Suppressor macrophage (primary cell): ENCODE measurements at places on chromosomes 6 and 20.

DNA sequence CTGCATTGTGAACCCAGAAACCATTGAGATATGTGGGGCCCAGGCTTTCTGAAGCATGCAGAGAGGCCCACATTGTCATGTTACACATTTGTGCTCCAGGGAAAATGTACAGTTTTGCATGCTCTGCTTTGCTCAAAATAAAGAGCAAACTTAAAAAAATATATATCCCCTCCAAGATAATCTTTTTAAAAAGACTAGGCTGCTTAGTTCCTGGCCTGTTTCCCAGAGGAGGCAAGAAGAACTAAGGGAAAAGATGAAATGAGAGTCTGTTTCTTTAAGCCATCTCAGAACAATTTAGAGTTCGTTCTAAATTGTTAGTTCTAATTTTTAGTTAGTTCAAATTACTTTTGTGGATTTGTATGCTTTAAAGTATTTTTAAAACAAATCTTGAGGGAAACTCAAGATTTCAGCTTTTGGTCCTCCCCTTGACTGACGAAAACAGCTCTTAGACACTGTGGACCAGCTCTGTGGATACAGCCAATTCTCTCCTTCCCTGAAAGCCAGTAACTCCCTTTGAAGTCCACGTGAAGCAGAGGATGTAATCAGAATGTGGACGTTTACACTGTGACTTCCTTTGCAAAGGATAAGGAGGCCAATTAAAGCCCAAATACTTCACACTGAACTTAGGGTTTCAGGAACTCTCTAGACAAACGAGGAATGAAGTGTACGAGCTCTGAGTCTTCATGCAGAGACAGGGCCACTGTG lies 84.7 kb downstream of the CD164 start:
- DNase-seq = no peak

DNA sequence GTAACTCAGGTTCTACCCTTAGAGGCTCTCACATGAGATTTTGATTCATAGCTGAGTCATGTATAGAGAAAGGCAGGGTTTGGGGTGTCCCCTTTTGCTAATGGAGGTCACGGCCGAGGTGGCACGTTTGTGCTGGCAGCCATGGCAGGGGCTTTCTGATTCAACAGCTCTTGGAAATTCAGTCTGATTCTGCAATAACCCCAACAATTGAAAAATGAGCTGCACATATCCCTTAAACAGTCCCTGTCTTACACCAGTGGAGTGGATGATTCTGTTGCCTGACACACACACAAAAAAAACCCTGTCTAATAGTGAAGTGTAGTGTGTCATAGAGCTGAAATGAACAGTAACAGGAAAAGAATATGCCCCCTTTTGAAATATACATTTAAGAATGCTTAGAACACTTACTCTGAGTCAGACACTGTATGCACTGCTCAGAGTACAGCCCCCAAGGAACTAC lies 40.4 kb upstream of the ARG1 start:
- DNase-seq = no peak

- no peak for DNase-seq
Measured at GRCh38 chr20:46430921-46431712, 24.7 kb upstream of the ELMO2 start.

DNA sequence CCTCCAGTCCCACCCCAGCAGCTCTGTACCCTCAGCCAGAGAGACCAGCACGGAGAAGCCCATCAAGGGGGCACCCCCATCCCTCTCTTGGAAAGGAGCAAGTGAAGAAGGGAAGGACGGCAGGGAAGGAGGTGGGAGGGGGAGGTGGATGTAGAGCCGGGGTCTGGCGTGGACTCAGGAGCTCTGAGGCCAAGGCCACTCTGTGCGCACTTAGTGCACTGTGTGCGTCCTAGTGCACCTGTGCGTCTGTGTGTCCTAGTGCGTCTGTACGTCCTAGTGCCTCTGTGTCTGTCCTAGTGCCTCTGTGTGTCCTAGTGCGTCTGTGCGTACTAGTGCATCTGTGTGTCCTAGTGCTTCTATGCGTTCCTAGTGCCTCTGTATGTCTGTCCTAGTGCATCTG lies 54.2 kb downstream of the DSTN start:
- no peak for DNase-seq

DNA sequence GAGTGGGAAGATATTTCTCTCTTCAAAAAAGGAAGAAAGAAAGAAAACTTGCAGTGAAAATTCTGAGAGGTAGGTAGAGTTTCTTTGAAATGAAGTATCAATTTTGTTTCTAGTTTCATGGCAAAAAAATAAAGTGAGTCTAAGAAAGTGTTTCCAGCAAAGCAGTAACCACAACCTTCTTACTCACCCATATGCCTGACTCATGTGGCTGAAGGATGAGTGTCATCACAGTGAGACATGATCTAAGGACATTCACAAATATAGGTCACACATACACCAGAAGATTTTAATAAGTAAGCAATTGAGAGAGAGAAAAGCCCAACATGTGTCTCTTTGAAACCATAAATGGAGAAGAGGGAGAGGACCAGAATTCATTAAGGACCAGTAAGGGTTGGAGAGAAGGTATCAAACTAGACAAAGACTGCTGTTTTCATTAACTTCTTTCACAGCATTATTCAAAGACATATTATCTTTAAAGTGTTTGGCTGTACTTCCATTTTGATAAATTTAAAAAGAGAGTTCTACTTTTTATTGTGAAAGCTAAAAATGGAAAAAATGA lies 169.5 kb downstream of the FRK start:
- no peak for DNase-seq

DNA sequence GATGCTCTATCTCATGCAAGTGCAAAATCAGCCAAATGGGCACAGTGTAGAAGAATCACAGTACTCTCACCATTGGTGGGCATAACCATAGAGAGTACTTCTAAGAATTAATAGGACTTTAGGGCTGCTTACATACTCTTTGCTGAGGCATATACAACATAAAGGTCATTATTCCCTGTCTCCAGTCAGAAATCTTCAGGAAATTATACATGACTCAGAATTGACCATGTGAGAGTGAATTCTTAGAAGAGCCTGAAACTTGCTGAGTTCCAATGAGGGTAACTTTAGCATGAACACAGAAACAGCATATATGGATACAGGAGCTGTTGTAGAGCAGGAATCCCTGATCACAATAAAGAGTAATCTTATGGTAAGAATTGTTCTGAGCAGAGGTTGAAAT lies 498.7 kb downstream of the TENT5A start:
- no peak for DNase-seq

DNA sequence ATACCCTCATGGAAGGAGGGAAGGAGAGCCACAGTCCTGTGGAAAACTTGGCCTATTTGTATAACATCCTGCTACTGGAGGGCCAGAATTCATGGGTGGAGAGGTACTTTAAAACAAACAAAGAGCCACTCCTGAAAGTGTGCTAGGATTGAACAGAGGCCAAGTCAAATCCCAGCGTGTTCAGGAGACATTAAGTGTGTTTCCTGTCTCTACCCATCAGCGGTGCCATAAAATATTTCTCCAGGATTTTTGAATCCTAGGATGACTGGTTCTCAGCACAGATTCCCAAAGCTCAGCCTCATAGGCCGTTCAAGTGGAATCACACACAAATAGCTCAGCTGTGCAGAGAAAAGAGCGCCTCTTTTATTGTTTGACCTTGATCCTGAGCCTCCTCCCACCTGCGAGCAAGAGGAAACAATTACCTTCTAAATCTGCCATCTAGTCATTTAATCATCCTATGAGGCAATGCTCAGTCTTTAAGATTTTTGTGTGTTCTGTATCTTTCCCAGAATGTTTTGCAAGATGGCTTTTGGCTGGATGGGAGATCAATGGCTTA lies 31.8 kb upstream of the RALGAPA2 start:
- no peak for DNase-seq

DNA sequence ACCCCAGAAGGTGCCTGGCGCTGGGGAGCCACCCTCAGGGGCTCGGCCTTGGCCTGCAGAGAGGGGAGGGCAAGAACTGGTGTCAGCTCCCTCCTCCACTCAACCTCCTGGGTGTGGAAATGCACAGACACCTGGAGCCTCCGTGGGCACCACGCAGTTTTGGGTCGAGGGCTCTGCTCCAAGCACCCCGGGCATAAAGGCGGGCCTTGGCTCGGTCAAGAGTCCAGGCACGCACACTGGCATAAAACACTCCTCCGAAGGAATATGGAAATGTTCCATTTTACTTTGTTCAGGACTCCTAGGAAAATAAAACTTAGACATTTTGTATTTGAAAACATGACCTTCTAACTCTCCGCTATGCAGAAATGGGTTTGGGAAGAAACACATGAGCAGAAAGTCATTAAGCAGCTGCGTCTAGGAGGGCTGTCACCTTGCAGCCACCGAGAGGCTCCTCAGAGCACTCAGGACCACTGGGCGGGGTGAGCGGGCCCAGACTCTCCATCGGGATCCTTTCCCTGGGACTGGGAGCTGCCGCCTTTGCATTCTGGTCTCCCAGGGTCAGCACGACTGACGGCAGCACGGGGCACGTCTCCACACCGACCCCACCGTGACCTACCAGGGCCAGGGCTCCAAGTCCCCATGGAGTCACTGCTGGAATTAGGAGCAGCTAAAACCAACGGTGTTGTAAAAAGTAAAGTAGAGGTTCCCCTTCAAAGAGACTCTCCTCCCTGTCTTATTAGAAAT lies 46.0 kb upstream of the DACT2 start:
- DNase-seq = no peak

GRCh38 chr6:73180763-73181619 lies 44.3 kb downstream of the KHDC1L start:
- DNase-seq = peak; percentile 30

GRCh38 chr6:13554929-13555333 lies 19.5 kb upstream of the SIRT5 start:
- DNase-seq = no peak

GRCh38 chr6:166540631-166541331 lies 45.7 kb downstream of the RAMACL start:
- peak; percentile 75 for DNase-seq

GRCh38 chr6:89692256-89692655 lies 53.7 kb upstream of the LYRM2 start:
- DNase-seq = no peak

DNA sequence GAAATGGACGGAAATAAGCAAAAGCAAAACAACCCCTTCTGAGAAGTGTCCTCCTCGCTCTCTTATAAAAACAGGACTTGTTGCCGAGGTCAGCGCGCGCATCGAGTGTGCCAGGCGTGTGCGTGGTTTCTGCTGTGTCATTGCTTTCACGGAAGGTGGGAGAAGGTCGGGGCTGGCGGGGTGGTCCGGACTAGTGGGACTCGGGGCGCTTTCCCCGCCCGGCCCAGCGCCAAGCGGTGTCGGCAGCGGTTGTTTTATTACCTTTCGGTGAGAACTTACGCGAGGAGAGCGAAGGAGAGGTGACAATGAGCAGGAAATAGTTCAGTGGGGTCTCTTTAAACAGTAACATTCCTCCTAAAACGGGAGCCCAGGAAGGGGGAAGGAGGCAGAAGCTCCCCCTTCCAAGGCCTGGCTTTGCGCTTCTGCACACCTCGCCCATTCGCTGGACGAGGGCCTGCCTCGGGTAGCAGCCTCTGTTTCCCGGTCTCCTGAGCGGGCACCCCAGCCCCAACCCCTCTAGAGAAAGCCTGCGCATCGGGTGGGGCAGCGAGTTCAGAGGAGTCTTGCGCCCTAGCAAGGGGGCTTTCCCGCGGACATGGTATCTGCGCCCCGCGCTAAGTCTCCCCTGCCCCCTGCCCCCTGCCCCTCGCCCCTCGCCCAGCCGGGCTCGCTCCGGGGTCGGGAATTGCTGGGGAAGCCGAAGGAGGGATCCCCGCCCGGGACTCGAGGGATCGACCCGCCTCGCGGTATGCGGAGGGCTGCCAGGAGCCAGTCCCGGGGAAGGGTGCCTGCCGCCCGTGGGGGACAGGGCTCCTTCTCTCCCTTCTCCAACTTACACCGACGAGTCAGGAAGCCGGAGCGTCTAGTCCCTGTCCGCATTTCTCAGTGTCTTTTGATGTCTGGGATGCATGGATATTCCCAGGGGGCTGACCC lies 1.2 kb upstream of the TBXT start:
- no peak for DNase-seq

GRCh38 chr6:125066964-125067363 lies 86.6 kb upstream of the TPD52L1 start:
- peak; percentile 18 for DNase-seq

- no peak for DNase-seq
Measured at GRCh38 chr6:112251171-112251875, 3.0 kb downstream of the LAMA4 start.

DNA sequence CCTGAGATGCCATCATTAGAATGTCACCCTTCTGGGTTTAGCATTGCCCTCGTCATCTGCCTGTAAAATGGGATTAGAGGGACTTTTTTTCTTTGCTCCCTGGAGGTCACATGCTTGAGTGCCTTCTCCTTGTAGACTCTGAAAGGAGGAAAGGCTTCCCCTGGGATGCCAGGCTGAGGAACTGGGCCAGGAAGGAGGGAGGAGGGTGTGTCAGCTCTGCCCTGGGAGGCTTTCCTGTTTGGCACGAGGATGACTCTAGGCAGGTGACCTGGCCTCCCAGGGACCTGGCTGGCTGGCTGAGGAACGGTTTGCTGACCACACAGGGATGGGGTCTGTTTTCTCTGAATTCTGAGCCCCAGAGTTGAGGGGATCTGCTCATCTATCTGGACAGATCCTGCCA lies 137.9 kb upstream of the RNF24 start:
- DNase-seq = no peak

GRCh38 chr20:43914311-43915210 lies at the start of gene TOX2:
TOX2 (plus strand) TSS chr20:43914852; CDS start chr20:43914892, 40 bp downstream.
- DNase-seq = peak; percentile 53

DNA sequence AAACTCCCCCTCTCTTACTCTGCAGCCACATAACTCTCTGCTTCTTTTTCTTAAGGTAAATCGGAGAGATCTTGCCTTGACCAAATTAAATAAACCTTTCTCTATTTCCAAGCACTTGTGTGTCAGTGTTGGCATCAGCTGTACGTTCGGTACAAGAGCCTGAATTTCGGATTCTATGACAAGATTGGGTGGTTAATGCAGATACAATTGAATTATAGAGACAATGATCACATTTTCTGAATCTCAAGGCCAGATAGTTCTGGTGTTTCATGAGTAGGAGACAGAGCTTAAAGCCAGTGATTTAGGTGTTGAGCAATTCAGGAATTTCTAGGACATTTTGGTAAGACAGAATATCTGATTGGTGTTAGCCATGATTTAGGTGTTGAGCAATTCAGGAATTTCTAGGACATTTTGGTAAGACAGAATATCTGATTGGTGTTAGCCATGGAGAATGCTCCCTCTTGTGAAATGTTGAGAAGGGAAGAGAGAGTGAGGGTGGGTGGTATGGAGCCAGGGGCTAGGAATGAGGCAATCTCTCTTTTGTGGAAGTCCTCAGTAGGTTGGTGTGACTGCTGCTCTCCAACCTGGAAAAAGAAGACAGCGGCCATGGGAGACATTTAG lies 5.1 kb downstream of the SPINT3 start:
- no peak for DNase-seq

DNA sequence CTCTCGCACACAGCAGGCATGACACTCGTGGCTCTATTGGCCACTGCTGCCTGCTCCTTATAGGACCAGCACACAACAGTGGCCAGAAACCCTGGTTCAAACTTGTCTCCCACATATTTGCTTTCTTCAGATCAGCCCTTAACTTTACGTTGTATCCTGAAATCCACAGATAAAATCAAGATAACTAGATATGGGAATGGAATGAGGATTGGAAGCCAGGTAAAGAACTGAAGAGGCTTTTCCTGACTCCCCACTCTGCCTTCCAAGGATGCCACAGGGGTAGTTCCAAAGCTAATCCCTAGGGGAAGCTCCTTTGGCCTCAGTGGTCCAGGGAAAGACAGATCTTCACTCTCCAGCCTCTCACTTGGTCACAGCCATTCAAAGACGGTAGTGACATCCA lies 86.5 kb downstream of the INSM1 start:
- no peak for DNase-seq
